ENCODE measurements at places on chromosomes 13 and 19.

- peak; percentile 79 for DNase-seq
These were observed 189.0 kb downstream of the LACC1 start for GRCh38 chr13:44068737-44069136.

- no peak for DNase-seq
These were observed 22.1 kb upstream of the ASF1B start for GRCh38 chr19:14158276-14159023.

GRCh38 chr13:91809161-91809560 lies 410.7 kb downstream of the GPC5 start:
- no peak for DNase-seq

GRCh38 chr13:45422731-45423292 lies 4.6 kb upstream of the SLC25A30 start:
- DNase-seq: no peak

GRCh38 chr19:34471906-34472700 lies 9.5 kb upstream of the WTIP start:
- no peak for DNase-seq

DNA sequence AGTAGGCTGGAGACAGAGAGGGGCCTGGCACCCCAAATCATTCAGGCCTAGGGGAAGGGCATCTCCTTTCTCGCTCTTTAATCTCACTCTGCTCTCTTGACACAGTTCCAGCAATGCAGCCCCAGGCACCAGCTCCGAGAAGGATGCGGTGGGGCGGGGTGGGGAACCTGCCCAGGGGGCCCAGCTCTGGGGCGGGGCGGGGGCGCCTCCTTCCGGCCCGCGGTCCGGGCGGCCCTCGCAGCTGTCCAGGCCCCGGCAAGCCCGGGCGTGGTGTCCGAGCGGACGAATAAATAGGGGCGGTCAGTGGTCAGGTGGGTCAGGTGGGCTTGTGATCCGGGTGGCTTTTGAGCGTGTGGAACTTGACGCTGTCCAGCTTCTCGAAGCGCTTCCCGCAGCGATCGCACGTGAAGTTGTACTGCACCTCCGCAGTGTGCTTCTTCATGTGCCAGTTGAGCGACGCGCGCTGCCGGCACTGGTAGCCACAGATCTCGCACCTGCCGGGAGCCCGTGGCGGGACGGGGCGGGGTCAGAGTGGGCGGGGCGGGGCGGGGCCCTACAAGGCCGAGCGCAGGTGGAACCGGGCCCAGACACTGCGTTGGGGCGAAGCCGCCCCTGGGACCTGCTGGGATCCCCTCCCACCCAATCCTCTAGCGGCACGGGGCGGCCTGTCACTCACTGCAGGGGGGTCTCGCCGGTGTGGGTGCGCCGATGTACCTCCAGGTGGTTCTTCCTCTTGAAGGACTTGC lies 2.7 kb upstream of the ELAVL3 start:
- DNase-seq: no peak

DNA sequence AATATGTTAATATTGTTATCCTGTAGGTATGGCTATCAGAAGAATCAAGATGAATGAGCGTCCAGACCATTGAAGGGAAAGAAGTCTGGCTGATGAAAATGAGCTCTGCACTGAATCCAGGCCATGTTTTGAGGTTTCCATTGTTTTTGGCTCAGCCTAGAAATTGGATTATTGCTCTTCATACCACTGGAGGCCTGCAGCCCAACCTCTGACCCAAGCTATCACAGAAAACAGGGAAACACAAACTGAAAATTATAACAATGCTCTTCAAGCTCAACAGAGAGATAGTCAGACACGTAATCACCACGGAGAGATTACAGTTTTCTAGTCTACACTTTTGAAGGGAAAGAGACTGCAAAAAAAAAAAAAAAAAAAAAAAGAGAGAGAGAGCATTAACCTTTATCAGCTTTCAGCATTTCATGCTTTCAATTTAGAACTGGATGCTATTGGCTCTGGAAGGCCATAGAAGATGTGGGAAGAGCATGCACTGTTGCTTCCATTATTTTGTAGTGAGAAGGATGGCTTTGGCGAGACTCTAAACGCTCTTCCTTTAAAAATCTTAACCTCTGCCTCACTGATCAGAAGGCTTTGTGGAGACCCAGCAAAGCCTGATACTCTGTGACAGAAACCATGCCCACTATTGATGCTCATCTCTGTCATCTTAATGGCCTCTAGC lies 10.8 kb downstream of the EDNRB start:
- DNase-seq: no peak

- no peak for DNase-seq
These were observed 38.1 kb downstream of the CHST8 start for GRCh38 chr19:33659835-33660234.

DNA sequence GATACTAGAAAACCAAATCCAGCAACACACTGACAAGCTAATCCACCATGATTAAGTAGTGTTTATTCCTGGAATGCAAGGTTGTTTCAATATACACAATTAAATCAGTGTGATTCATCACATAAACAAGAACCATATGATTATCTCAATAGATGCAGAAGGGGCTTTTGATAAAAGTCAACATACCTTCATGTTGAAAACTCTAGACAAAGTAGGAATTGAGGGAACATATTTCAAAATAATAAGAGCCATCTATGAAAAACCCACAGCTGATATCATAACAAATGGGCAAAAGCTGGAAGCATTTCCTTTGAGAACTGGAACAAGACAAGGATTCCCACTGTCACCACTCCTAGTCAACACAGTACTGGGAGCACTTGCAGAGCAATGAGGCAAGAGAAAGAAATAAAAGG lies 213.6 kb upstream of the CSNK1A1L start:
- DNase-seq: no peak

DNA sequence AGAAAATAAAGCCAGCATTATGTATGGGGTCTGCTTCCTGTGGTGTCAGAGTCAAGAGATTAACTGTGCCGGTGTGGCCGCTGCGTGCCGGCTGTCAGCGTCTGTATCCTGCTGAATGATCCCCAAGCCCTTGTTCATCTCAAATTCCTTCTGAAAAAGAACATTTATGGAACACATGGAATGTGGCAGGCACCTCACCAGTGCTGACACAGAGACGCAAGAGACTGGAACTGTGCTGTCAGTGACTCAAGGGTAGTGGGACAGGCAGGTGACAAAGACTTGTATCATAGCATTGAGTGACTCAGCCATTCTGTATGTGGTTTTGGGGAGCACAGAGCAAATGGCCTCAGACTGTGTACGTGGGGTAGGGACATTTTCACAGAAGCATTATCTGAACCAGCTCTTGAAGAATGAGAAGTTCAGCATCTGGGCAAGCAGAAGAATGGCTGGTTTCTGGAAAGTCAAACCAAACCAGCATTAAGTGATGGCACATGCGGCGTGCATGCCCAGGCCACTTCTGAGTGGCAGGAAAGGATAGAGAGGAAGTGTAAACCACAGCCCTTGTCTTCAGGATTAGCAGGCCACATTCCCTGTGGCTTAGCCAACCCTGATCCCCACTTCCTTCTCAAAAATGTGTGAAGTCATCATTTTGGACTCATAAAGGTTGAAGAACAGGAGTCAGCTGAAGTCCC lies 54.0 kb upstream of the IRS2 start:
- DNase-seq: peak; percentile 82

- peak; percentile 38 for DNase-seq
These were observed 680 bp downstream of the LIG4 start for GRCh38 chr13:108214441-108215271.

- peak; percentile 38 for DNase-seq
These were observed 630 bp downstream of the RAP2A start for GRCh38 chr13:97434397-97435201.

- peak; percentile 38 for DNase-seq
These were observed 64.7 kb upstream of the STARD13 start for GRCh38 chr13:33349986-33350826.

DNA sequence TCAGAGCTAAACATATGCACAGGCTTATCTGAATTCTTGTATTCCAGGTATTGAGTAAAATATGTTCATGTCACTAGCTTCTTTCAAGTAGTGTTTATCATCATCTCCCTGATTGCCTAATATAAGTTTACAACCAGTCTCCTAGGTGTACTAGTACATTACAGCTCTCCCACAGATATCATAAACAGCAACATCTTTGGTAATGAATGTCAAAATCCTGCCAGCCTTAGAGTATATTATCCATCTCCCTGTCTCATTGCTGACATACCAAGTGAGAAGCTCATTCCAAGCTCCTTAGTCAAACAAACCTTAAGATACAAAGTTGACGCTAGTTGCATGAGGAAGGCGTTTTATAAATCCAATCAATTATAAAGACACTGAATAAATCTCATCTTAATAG lies 689.1 kb upstream of the GPC6 start:
- peak; percentile 7 for DNase-seq

- DNase-seq: peak; percentile 62
These were observed 963.1 kb downstream of the EFNB2 start for GRCh38 chr13:105572401-105572800.

- DNase-seq: no peak
These were observed 18.1 kb upstream of the EID2 start for GRCh38 chr19:39557811-39558623.

DNA sequence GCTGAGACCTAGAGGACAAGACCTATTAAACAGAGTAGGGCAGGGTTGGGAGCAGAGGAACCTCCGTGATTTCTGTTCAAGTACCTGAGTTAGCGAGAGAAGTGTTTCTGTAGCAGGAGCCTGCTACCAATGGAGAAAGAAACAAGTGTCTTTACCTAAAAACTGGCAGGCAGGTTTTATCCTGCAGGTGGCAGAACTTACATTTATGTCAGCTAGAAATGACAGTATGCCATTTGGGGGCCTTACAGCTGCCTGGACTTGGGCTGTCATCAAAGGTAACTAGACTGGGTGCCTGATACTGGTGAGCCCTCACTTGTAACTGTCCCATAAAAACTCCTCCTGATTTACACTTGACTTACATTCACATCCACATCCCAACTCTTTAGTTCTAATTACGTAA lies 185.3 kb upstream of the MIR17HG start:
- no peak for DNase-seq

GRCh38 chr19:14393329-14393728 lies 12.1 kb downstream of the ADGRE5 start:
- no peak for DNase-seq

GRCh38 chr19:47545061-47545948 lies 27.6 kb downstream of the ZNF541 start:
- no peak for DNase-seq

GRCh38 chr19:35436477-35437405 lies 11.3 kb upstream of the FFAR2 start:
- peak; percentile 84 for DNase-seq

DNA sequence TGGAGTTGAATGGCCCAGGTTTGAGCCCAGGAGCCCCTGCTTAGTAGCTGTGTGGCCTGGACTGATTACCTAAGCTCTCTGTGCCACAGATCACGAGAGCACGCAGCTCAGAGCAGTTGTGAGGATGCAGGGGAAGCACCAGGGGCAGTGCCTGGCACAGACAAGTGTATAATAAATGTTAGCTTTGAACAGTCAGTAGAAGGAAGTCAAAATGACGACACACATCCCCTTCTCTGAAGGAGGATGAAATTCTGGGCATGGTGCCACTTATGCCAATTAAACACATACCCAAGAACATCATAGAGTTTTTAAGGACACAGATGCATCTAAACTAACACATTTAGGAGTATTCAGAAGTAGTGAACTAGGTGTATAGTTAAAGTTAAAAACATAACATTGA lies 24.9 kb upstream of the SIGLEC11 start:
- DNase-seq: no peak

- peak; percentile 70 for DNase-seq
These were observed 23.1 kb upstream of the COG3 start for GRCh38 chr13:45441633-45442032.

- no peak for DNase-seq
These were observed 36.0 kb upstream of the LAMP1 start for GRCh38 chr13:113260996-113261395.

- no peak for DNase-seq
These were observed 9.3 kb upstream of the ZNF554 start for GRCh38 chr19:2810141-2811091.

DNA sequence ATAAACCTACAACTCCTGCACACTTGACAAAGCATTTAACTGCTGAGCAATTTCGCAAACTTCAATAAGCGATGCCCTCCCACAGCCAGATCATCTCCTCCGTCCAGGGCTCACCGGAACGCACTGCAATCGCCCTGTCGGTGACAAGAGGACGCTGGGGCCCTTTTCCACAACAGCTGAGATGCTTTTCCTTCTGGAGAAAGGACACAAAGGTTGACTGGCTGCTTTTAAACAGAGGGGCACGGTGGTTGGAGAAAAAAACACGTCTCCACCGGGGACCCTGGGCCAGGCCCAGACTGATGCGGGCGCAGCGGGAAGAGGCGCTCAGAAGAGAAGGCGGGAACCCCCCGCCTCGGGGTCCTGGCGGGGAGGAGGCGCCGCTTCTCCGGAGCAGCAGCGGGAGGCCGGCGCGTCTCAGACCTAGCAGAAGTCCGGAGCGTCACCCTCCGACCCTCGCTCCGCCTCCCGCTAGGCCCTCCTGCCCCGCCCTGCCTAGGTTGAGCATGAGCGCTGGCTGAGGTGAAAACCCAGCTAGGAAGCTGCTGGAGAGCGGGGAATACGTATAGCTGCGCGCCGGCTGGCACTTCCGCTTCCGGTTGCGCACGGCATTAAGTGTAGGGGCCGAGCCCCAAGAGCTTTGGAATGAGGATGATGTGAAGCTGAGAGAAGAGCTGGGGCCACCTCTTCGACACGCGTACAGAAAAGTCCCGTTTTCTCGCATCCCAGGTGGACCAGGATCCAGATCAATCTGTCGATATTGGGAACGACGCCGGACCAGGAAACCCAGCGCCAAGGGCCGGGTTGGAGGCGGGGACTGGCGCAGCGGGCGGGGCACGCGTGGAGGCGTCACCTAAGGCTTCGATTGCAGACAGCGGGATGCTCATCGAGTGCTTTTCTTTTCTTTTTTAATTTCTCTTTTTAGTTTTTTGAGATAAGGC lies at the start of gene ZNF846:
Gene ZNF846, minus strand, starts transcription at position 564 of the 938 bp plus-strand sequence. CDS start 3,788 bp downstream, outside the sequence.
- peak; percentile 97 for DNase-seq

DNA sequence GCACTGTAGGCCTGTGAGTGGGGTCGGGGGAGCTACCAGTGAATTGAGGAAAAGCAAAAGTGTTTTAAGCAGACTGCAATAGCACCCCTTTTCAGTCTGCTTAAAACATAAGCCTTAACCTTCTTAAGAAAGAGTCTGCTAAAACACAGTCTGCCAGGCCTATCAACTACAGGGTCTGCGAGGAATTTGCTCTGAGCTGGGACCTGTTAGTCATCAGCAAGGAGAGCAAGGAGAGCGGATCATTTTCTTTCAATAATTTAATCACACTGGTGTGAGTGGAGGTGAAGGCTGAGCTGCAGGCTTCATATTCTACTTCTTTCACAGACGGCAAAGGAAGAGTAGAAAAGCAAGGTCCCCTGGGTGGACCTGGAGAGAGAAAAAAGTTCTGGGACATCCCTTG lies 342.7 kb downstream of the ENOX1 start:
- DNase-seq: no peak

- no peak for DNase-seq
These were observed 100.8 kb downstream of the TUBGCP3 start for GRCh38 chr13:112487127-112487517.

- DNase-seq: peak; percentile 99
These were observed 6.6 kb upstream of the DHDH start for GRCh38 chr19:48926909-48927308.
